Endodermal cell (in vitro differentiated cells): ENCODE measurements at places on chromosomes 16 and 17. TPM values are rescaled to one million over a fixed set of nuclear protein-coding genes. Genes with fewer than 3 reads are reported as not detected.

Gene DNAH17
- total RNA-seq, result 0.13 and 0.41 TPM in 2 replicates

Gene WRAP53
- total RNA-seq, result 21.7 and 24.1 TPM in 2 replicates

Gene TSR3
- total RNA-seq, result 53.0 to 64.9 TPM (median 63.4 TPM) in 3 replicates

Gene WNT9B
- 0.27 and 0.33 TPM in 2 replicates for total RNA-seq

Gene MGAT5B
- 2.0 to 2.9 TPM (median 2.3 TPM) in 3 replicates for total RNA-seq

Gene CHST6
- total RNA-seq, result 12.1 and 13.5 TPM in 2 replicates

GRCh38 chr17:39618246-39618913 is 8.4 kb upstream of the PPP1R1B start:
- H3K27me3 ChIP-seq, result peaks cover 79% of the 10 kb centered on the region
- no peaks in the 10 kb centered on the region for H3K36me3 ChIP-seq
- peak; percentile 78 for DNase-seq
- no peak overlapping the region for H3K27ac ChIP-seq

DNA sequence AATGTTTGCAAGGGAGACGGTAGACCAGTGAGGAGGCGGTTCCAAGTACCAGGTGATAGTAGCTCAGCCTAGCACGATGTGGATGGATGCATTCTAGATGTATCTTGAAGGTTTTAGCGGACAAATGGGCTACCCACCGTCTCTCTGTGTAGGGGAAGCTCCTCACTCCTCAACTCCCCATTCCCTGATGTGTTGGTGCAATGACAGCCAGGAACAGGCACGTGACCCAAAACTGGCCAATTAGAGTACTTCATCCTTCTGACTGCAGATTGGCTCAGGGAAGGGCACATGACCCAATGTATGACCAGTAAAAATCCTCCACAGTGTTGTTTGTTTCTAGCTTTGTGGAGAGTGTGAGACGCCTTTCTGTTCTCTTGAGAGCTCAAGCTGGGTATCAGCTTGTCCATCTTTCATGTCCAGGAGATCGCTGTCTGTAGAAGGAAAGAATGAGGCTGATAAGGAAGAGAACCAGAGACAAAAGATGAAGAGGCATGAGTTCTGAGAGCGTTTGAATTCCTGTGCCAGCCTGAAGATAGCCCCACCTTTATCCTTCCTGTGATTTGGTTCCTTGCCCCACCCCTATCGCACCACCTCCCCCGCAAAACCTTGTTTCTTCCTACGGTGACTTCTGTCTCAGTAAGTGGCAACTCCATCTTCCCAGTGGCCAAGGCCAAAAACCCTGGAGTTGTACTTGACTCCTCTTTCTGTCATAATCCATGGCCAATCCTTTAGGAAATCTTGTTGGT is 2.3 kb upstream of the BORCS6 start:
- DNase-seq, result peak; percentile 98
- peak overlapping the region; percentile 72 for H3K4me3 ChIP-seq
- no peaks in the 10 kb centered on the region for H3K36me3 ChIP-seq
- H3K4me1 ChIP-seq, result peaks cover 14% of the 10 kb centered on the region
- no peaks in the 10 kb centered on the region for H3K27me3 ChIP-seq

DNA sequence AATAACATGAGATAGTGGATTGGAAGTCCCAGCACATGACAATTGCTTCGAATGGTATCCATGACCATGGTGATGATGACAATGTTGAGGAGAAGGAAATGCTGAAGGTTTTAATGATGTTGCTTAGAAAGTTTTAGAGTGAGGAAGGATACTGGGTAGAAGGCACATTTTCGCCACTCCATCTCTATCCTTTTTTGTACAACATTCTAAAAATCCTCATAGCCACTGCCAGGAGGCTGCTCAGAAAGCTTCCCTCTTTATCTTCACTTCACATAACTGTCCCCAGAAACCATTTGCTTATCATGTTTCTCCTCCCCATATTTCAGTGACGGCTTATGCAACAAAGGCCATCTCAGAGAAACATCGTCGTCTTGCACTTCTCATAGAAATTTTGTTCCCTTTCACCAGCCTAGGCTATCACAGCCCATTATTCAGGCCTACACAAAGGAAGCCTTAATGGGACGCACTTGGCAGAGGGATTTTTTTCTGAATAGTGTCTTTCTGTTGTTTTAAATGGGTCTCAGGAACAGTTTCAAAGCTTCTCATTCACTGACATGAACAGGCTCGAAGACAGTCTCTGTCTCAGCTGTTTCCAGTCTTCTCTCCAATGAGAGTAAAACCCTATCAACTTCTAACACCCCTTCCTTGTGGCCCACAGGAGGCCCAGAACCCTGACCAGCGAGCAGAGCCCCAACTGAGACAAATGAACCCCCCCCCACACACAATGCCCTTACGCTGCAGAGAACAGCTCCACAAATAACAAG is 506.7 kb downstream of the HAPSTR1 start:
- H3K36me3 ChIP-seq, result no peaks in the 10 kb centered on the region
- H3K27ac ChIP-seq, result no peak overlapping the region
